ENCODE measurements at places on chromosomes 13 and 19.
A peak's percentile ranks its signal among the peaks of the same experiment; 100 is the strongest.

- peak; percentile 65 for DNase-seq
These were observed 11.2 kb upstream of the ARHGEF18 start for GRCh38 chr19:7337380-7338194.

GRCh38 chr13:39119422-39119821 is 81.2 kb downstream of the NHLRC3 start:
- DNase-seq = no peak

GRCh38 chr13:75079226-75079625 is 402.7 kb downstream of the TBC1D4 start:
- DNase-seq = no peak

DNA sequence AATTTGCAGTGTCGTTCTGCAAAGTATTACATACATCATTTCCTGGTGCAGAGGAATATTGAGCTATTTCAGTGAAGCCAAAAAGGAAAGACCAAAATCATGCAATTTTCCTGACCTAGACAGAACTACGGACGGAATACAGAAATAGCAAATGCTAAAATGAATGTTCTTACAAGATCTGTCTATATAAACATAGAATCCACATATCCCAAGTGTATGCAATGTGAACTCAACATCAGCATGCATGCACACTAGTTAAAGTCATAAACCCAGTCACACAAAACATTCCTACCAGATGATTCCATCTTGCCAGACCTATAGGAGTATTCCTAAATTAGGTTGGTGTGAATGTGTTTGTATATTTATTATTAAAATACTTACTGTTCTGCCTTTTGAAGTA is 383.7 kb upstream of the ZNF507 start:
- DNase-seq = no peak

DNA sequence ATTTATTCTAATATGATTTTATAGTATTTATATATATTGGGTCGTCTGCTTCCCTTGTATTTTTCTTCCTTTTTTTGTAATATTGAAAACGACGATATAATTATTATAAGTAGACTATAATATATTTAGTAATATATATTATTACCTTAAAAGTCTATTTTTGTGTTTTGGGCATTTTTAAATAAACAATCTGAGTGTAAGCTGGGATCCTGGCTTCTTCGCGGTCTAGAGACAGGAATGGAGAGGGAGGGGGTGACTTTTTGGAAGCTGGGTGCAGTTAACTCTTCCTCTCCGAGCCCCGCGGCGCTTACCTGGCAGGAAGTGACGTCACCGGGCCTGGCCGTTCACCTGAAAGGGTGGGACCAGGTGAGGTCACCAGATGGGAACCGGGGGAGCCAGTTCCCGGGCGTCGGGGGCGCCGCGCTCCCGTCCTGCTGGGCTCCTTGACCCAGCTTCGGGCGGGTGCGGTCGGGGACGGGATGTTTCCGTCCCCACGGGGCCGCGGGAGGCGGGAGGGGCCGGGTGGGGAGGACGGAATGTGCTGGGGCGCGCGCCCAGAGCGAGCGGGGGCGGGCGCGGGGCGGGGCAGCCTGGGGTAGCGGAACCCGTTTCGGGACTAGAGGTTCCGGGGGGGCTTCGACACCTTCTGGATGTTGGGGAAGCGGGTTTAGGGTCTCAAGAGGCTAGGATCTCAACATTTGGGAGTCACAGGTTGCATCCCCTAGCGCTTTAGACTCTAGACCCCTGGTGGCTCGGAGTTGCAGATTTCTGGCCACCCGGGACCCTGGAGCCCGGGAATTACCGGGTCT is 2.8 kb downstream of the ZFP36 start:
- peak; percentile 90 for DNase-seq

DNA sequence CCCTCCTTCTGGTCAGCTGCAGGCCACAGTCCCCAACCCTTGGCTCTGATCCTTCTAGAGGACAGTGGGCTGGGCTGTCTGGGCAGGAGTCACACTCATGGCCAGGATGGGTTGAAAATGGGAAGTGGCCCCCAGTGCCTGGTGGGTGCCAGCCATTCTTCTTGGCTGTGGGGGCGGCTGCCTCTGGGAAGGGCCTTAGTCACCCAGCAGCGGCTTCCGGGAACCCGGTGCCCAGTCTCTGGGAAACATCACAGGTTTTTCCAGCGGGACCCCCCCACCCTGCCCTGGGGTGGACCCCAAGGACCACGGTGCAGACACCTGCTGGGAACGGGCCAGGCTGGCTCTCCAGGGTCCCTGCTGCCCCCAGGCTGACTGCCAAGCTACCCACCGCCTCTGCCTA is 27.3 kb upstream of the SLC7A10 start:
- DNase-seq = no peak

DNA sequence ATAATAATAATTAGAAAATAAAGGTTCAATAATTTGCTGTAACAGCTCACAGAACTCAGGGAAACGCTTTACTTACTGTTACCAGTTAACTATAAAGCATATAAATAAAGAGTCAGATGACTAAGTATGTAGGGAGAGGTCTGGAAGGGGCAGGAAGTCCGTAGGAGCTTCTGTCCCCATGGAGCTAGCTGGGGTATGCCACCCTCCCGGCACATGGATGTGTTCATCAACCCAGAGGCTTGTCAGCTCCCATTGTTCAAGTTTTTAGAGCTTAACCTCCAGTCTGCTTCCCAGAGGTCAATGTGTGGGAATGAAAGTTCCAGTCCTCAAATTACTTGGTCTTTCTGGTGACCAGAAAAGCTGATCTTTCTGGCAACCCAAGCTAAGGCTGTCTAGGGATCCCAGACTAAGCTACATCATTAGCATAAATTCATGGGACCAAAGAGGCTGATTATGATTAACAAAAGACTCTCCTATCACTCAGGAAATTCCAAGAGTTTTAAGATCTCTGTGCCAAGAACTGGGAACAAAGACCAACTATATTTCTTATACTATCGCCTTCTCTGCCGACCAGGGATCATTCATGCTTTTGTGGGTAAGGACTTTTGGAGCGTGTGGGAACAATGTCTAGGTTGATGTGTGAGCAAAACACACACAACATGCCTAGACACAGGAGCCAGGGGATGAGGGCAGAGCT is 31.7 kb upstream of the ZNF507 start:
- no peak for DNase-seq

GRCh38 chr19:51824281-51825005 is 29.5 kb downstream of the FPR3 start:
- peak; percentile 27 for DNase-seq

DNA sequence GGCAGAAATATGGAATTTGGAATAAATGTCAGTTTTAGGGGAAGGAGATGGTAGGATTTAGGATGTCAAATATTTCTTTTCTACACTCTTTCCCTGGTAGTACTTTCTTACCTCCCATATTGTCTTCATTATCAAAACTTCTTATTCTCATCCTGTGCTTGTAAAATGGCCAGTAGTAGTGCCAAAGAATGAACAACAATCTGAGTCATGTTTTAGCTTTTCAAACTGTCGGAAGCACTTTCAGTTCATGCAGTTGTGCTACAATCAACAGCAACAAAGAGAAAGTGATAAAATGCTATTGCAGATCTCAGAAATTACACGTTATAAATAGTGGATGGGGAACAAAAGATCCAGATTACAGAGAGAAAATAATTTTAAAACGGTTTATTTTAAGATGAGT is 193.7 kb upstream of the RXFP2 start:
- DNase-seq = no peak

DNA sequence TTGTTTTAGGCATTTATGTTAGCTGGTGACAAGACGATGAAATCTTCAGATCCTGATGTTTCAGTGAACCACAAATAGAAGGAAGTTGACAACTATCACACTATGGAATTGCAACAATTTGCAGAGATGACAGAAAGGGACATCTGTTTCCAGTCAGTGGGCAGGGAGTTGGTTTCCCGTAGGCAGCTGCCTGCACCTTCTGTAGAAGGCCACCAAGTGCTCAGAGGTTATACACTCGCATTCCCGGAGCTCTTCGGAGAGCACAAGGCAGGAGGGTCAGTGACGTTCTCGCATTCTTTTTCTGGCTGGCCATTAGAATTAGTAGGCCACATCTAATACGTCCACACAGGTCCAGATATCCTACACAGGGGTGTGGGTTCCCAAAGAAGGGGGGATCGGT is 129.4 kb downstream of the SHISA2 start:
- no peak for DNase-seq

GRCh38 chr19:35438096-35438495 is 10.0 kb upstream of the FFAR2 start:
- DNase-seq = no peak

DNA sequence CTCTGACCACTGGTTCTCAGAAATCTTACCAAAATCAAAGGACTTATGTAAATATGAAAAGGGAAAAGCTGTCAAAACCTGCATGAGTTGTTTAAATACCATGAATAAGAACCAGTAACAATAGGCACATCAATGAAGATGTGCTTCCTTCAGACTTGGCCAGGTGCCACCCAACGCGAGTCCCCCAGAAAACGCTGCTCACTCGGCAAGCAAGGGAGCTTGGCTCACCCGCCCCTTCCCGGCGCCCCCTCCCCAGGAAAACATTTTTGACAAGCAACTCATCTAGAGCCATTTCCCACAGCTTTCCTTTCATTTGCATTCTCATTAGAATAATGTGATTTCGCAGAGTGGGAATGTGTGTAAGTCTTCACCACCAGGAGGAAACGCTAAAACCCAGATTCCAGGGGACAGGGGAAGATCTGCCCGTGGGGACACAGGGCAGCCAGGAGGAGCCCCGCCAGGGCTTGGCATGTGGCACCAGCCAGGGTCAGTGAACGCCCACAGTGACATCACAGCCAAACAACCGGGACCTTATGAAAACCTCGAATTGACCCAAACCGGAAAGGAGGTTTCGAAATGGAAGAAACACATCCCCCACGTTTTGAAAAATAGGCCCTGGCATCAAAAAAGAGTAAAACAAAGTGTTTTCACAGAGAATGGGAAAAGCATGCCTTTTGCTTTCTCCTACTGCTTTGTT is 366.2 kb upstream of the TSHZ3 start:
- no peak for DNase-seq

GRCh38 chr13:49436890-49437289 is 7.0 kb downstream of the CAB39L start:
- peak; percentile 51 for DNase-seq

DNA sequence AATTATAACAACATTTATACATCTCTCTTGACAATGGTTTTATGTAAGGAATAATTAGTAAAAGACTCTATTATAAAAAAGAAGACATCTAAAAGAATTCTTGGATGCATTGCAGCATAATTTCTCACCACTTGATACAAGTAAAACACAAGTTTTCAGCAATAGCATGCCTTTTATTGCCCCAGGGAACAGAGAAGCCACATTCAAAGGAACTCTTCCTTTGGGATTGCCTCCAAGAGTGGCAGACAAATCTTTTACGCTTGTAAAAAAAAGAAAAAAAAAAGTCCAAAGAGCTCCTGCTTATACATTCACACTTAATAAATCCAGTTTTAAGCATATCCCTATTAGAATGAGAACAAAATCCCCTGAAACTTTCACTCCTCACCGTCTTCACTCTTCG is 2357.8 kb upstream of the PCDH20 start:
- DNase-seq = no peak

GRCh38 chr13:54687173-54687572 is 1658.6 kb downstream of the OLFM4 start:
- DNase-seq = no peak
